ENCODE measurements at places on chromosomes 1 and 21.

GRCh38 chr1:224684979-224685425 lies 68.9 kb downstream of the CNIH3 start:
- no peak for DNase-seq

DNA sequence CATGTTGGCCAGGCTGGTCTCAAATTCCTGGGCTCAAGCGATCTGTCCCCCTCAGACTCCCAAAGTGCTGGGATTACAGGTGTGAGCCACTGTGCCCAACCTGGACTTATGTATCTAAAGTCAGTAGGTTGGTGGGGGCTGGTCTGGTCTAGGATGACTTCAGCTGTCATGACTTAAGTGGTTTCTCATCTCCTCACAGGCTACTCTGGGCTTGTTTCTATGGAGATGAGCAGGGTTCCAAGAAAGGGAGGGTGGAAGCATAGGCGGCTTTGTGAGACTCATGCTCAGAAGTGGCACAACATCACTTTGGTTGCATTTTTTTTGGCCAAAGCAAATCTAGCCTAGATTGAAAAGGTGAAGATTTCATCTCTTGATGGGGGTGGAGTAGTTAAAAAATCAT lies 115.9 kb upstream of the IVNS1ABP start:
- no peak for DNase-seq

GRCh38 chr1:234955107-234955731 lies 173.4 kb downstream of the TOMM20 start:
- DNase-seq: no peak

DNA sequence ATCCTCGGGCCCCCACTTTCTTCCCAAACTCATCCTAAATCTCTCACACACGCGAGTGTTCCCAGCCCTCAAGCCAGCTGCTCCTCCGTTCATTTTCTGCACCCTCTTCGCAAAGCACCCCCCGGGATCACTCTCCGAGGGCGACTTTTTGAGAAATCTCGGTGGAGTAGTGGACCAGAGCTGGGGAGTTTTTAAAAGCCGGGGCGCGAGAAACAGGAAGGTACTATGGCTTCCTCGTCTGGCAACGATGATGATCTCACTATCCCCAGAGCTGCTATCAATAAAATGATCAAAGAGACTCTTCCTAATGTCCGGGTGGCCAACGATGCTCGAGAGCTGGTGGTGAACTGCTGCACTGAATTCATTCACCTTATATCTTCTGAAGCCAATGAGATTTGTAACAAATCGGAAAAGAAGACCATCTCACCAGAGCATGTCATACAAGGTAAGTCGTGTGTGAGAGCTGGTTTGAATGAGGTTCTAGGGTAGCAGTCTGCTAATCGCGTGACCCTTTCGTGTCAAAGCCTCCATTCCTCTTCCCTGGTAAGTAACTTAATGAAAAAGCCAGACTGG lies 800 bp downstream of the DR1 start:
- DNase-seq: peak; percentile 28

DNA sequence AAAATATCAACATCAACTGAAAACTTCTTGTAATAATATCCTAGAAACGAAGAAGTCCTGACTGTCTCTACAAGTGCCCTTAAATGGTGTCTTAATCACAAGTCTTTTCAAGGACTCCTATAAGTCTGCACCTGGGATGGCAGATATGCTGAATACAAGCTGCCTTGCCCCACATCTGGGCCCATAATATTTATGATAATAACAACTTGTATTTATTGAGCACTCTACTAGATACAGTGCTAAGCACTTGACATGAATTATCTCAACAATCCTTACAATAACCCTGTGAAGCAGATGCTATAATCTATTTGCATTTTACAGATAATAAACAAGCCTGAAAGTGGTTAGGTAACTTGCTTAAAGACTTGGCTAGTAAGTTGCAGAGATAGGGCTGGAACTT lies 78.0 kb upstream of the ZNF648 start:
- DNase-seq: no peak

DNA sequence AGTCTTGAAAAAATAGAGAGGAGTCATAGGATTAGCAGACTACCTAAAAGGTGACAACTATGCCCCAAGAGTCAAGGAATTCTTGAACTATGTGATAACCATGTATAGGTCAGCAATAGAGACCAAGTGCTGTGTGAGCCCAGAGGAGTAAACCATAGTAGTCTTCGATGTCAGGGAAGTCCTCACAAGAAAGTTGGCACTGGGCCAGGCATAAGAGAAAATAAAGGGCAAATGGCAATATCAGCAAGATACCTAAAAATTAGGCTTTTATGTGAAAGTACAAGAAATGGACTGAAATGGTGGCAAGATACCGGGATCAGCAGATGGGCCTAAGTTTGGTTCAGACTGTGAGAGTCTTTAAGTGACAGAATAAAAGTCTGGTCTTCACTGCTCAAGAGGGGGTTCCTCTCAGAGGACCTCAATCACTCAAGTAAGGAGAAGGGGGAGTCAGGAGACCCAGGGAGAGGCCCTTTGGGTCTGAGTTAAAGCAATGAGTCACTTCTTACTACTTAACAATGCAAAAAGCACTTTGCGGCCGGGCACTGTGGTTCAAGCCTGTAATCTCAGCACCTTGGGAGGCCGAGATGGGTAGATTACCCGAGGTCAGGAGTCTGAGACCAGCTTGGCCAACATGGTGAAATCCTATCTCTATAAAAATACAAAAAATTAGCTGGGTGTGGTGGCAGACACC lies 95.0 kb downstream of the TEX35 start:
- DNase-seq: no peak

DNA sequence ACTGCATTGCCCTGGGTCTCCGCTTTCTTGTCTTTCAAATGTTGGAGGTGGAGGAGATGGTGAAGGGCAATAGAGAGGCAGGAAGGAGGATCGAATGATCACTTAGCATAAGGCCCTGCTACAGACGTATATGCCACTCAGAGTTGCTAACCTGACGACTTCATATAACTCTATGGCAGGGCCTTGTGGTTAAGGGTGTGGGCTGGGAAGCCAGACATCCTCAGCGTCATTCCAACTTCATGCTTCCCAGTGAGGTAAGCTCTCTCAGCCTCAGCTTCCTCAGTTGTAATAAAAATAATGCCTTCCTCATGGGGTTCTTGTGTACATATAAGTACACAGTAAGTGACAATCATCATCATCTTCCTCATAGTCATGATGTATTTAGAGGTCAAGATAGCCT lies 54.6 kb downstream of the CASQ2 start:
- DNase-seq: no peak

GRCh38 chr1:59765011-59765730 lies 49.6 kb upstream of the HOOK1 start:
- no peak for DNase-seq

- no peak for DNase-seq
Measured at GRCh38 chr1:100706856-100707255, 12.7 kb upstream of the VCAM1 start.

GRCh38 chr1:174266476-174266875 lies 107.2 kb downstream of the RABGAP1L start:
- DNase-seq: no peak

DNA sequence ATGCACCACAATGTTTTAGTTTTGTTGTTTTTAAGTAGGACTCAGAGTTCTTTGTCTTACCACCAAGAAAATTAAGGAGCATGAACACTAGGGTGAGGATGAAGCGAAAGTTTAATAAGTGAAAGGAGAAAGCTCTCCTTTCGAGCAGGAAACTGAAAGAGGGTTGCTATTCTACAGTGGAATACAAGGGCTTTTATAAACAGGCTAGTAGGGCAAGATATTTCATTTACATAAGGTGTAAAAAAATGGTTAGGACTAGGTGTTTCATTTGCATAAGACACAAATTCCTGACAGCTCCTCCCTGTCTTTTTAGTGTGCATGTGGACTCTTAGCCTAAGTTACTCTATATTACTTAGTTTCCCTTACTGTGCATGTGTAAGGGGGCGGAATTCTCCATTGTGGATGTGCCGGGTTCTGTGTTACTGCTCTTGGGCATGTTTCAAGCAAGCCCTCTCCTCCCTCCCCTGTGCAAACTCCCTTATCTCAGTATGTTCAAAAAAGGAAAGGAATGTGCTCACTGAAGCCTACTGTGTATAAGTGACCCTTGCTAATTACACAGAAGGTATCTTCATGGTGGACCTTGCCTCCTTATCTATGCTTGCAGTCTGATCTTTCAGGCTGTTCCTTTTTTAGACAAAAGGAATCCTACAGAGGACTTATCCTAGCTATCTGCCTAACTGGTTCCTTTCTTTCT lies 7.3 kb downstream of the TSHB start:
- no peak for DNase-seq

- no peak for DNase-seq
Measured at GRCh38 chr1:26779098-26779668, 8.6 kb upstream of the PIGV start.

GRCh38 chr1:153922076-153922971 lies 448 bp downstream of the GATAD2B start:
- peak; percentile 71 for DNase-seq

DNA sequence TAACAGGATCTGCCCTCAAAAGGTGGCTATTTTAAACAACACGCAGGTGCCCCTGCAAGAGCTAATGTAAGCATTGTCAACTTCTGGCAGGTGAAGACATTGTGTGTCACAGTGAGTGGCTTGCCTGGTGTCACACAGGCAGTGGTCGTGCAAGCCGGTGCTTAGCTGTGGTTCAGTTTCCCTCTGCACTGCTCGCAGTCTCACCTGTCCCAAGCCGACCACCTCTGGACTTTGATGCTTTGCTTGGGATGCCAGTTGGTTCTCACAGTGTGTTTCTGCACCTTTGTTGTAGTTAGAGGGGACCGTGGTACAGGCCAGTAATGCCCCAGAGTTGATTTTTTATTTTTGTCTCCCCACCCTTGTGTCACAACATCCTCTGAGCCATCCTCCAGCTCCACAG lies 85.2 kb downstream of the UCK2 start:
- no peak for DNase-seq

DNA sequence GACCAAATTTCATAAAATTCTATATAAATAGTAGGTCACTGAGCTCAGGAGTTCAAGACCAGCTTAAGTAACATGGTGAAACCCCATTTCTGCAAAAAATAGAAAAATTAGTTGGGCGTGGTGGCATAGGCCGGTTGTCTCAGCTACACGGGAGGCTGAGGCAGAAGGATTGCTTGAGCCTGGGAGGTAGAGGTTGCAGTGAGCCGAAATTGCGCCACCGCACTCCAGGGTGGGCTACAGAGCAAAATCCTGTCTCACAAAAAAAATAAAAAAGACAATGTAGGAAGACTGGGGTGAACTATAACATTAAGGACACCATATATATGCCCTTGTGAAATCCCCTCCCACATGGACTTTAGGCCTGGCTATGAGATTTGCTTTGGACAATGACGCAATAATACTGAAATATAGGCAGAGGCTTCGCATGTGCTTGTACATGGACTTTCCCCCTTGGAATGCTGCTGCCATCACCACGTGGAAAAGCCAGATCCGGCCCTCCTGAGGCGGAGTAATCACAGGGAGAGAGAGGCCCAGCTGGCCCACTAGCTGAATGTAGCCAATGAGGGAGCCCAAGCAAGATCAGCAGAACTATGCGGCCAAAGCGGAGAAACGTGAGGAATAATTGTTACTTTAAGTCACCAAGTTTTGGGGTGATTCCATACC lies 13.1 kb upstream of the USP1 start:
- DNase-seq: no peak

GRCh38 chr1:54989968-54990810 lies 8.5 kb upstream of the BSND start:
- DNase-seq: no peak

DNA sequence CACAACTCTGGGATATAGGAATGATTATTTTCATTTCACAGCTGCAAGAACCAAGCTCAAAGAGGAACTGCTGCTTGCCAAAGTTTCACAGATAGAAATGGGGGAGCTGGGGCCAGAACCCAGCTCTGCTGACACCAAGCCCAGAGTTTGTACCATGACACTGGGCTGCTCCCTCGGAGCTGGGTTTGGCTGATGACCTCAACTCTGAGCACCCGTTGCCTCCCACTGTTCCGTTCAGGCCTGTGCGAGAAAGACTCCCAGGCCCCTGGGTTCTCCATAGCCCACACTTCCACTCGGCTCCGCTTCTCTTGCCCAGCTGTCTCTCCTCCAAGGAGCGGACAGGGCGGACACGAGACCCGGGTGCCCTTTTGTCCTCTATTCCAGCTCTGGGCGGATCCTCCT lies 55.2 kb downstream of the NGF start:
- no peak for DNase-seq

DNA sequence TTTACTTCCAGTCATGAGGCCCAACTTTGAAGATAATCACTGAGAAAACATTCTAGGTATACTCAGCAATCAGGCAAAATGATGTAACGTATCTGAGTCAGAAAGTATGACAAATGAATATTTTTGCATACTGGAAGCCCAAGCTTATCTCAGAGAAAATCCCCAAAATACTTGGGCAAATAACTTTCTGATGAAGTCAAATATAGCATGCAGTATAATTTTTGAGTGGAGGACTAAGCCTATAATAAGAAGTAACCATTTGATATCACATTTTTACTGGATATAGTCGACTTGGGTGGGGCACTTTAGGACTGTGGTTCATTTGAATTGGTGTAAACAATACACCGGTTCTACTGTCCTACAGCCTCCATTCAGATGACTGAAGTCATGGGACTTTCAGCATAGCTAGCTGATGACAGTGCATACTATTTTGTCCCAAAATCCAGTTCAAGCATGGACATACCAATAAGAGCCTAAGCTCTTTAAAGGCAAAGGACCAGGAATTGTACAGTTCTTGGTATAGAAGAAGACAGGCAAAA lies 2.3 kb upstream of the GADD45A start:
- no peak for DNase-seq

- DNase-seq: no peak
Measured at GRCh38 chr1:48616710-48617109, 144.7 kb upstream of the SPATA6 start.

- no peak for DNase-seq
Measured at GRCh38 chr1:27690183-27690582, 18.2 kb upstream of the IFI6 start.

GRCh38 chr1:119115311-119115710 lies 25.1 kb downstream of the WARS2 start:
- DNase-seq: no peak

DNA sequence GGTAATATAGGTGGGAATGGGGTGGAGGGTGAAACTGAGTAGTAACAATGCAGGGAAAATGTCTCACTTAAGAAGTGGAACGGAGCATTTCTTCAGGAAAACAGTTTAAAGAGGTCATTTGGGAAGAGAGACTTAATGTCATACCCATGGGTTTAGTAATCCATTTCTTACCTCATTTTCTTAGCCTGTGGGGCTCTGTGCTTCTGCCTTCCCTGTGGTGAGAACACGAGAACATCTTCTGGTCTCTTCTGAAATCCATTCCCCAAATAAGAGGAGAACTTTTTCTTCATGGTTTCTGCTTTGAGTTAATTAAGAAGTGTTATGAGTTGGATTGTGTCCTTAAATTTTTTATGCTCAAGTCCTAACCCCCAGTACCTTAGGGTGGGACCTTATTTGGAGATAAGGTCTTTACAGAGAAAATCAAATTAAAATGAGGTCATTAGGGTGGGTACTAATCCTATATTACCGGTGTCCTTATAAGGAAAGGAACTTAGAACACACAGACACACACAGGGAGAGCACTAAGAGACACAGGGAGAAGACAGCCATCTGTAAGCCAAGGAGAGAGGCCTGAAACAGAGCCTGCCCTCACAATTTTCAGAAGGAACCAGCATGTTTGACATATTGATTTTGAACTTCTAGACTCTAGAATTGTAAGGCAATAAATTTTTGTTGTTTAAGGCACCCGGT lies 5.4 kb downstream of the CCDC190 start:
- DNase-seq: no peak

GRCh38 chr1:237084341-237085077 lies 42.5 kb downstream of the RYR2 start:
- DNase-seq: no peak

- no peak for DNase-seq
Measured at GRCh38 chr1:17744666-17745478, 10.3 kb upstream of the ACTL8 start.

- no peak for DNase-seq
Measured at GRCh38 chr1:161737625-161738024, 12.0 kb upstream of the DUSP12 start.

Measured in stimulated activated CD4-positive, alpha-beta T cell treated with anti-CD3 and anti-CD28 coated beads, Interleukin-2, amount 100 ng/mL, for 24 hours (primary cell).